ENCODE measurements at places on chromosomes 5 and 9. TPM values are rescaled to one million over a fixed set of nuclear protein-coding genes. Genes with fewer than 3 reads are reported as not detected.
A peak's percentile ranks its signal among the peaks of the same experiment; 100 is the strongest.

DNA sequence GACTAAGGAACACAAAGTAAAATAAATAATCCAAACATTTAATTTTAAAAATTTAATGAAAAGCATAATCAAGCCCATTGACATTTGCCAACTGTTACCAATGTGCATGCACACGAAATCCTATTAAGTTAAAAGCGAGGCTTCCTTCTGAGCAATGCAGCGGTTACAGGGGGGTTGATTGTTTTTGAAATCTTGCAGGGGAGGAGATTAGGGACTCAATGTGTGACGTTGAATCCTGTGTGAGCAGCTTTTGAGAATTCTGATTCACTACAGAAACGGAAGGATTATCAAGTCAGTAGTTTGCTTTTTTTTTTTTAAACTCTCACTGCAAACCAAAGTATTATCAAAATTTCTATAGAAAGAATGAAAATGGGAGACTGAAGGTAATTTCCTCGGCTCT, 109.5 kb downstream of the PRKACG start:
- no peak for DNase-seq

DNA sequence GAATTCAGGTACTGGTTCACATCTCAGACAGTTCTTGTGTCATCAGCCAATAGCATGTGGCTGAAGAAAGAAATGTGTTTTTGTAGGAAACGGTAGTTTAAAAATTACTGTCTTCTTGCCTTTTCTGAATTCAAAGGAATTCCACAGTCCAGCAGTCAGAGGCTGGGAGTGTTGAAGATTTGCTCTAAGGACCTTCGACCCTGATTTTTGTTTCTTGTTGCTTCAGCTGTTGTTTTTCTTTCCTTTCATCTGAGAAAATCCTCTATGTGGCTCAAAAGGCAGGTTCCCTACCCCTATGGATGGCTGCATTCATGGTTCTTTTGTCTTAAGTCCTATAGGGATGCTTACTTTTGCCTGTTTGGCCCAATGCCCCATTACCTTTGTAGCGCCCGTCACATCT, 304.9 kb downstream of the TMEM167A start:
- no peak for DNase-seq

Gene CSF1R
- total RNA-seq, result 13.5 TPM

DNA sequence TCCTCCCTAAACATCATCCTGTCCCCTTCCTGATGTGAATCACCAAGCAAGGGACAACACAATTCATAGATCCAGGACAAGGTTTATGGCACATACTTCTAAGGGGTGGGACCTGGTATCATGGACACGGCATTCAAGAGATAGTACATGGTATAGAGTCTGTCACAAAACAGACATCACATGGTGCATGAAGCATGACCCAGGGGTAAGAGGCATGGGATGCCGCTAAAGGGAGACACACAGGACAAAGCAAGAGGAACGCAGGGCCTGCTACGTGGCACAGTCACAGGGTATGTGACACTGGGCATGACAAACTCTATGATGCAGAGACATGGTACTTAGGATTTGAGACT, 20.7 kb downstream of the GSN start:
- no peak for DNase-seq

GRCh38 chr5:113063927-113064326, 87.3 kb downstream of the DCP2 start:
- no peak for DNase-seq

DNA sequence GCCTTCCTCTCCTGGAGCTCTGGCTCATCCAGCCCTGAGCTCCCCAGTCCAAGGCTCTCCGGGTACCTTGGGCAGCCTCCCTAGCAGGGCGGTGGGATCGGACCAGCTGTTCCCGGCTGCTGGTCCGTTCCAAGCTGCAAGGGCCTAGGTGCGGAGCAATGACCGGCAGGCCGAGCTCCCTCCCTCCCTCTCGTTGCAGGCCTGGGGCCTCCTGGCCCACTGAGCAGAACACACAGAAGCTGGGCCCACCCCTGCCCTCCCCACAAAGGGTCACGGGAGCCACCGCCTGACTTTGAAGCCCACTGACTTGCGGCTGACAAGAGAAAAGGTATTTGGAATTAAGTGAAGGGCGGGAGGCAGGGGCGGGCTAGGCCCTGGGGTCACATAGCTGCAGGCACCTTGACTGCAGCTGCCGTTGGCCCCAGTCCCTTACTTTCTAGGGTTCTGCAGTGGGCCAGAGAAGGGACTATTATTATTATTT, 104.7 kb upstream of the IER5L start:
- peak; percentile 13 for DNase-seq

- no peak for DNase-seq
These were observed 77.7 kb downstream of the RGS3 start for GRCh38 chr9:113541019-113541900.

All from body of pancreas (tissue), 4 donors.